GM18507 (cell line): ENCODE measurements at places on chromosomes 5 and 9.

DNA sequence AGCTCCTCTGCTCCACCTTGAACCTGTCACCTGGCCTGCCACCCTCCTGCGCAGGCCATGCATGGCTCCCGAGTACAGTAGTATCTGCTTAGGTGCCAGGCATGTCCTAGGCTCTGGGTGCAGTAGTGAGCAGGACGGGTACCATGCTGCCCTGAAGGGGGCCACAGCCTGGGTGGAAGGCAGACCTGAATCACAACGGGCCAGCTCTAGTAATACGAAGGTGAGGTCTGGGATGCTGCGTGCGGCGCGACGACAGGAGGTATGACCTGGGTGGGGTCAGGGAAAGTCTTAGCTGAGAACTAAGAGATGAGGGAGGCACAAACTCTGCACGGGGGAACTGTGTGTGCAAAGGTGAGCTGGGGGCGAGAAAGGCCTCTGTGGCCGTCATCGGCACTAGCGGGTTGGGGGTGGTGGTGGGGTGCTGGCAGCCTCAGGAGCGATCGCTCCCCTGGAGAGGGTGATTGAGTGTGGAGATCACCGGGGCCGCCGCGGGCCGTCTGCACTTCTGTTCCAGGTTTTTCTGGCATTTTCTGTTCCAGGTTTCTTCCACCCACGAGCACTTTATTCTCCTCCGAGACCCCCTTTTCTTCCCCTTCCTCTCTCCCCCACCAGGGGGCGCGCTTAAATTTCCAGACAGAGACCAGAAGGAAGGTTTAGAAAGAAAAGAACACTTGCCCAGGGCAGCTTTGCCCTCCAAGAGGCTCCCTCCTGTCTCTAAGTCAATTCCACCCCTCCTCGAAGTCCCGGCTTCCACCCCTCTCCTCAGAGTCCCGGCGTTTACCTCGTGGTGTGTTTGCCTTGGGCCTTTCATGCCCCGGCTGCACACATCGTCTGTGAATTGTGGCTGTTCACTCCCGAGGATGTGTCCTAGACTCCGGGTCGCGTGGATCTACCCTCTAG, 15.1 kb downstream of the PDLIM4 start:
- DNase-seq: no peak

- no peak for DNase-seq
Measured at GRCh38 chr5:62886603-62887315, 308.1 kb downstream of the LRRC70 start.

DNA sequence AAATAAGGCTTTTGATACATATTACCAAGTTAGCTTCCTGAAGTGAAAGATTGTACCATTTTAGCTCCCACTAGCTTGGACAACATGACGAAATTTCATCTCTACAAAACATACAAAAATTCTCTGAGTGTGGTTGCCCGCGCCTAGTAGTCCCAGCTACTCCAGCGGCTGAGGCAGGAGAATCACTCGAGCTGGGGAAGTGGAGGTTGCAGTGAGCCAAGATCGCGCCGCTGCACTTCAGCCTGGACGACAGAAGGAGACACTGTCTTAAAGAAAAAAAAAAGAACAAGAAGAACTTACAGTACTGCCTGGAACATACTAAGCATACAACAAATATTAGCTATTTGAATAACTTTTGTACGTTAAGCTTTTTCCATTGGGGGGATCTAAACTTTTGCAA, 29.7 kb upstream of the NRG2 start:
- no peak for DNase-seq

- DNase-seq: no peak
Measured at GRCh38 chr9:130467316-130467715, 22.6 kb downstream of the ASS1 start.

DNA sequence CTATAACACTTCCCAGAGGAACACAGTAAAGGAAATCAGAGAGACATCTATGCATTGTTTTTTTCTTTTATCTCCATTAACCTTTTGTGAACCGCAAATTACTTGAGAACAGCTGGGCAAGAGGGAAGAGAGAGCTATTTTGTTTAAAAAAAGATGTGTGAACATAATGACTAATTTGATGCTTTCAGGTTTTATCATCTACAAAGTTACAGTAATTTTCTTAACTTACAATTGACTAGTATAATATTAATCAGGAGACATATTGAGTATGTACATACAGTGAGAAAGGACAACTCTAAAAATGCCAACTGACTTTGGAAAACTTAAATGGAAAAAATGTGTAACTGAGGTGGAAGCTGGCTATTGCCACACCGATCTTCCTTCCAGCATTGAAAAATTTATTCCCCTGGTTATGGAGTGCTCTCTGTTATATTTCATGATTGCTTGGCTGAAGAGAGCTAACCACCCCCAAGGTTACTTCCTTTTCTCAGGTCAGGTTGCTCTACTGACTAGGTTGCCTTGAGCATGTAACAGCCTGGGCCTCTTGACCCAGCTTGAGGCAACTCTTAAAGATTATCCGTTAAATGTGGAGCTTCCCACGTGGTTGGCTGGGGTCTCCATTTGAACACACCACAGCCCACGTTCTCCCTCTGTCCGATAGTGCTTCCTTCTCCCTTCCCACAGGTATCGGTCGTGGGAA, 62.6 kb upstream of the C6 start:
- DNase-seq: no peak

DNA sequence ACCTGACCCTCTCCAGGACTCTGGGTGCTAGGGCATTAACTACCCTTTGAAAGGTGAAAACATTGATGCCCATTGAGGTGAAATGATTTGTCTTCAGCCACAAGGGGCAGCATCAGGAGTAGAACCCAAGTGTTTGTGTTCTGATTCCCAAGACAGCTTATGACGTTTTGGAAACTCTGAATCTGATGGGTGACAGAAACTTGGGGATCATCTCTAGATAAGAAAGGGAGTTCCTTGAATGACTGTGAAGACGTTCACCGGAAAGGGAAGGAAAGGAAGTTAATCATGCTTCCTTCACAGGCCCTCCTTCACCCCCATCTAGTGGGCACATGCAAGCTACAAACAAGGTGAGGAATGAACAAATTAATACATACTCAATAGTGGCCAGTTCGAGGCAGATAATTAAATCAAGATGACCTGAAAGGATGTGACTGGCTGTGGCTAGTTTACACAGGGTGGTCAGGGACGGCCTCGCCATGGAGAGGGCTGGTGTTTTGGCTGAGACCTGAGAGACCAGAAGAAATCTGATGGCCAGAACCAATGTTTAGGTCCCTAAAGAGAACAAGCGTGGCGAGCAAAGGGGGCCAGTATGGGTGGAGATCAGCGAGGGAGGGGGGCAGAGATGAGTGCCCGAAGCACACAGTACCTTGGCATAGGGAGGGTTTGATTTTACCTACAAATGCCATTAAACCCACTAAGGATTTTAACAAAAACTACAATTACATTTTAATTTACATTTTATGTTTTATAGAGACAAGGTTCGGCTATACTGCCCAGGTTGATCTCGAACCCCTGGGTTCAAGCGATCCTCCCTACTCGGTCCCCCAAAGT, 937 bp upstream of the SLC26A2 start:
- DNase-seq: no peak

DNA sequence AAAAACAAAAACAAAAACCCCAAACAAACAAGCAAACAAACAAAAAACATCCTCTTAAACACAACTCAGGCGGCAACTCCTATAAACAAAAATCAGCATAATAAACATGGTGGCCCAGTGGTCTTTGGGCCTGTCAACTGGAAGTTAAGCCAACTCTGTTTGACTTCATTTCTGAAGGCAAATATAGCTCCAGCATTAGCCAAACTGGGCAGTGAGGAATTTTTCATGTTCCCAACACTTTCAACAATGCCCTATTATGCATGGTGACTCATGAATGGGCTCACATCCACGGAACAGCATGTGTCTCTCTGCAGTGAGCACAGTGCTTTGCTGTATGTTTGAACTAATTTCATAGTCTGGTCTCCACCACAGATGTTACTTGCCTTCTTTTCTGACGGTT, 143.9 kb upstream of the STC2 start:
- DNase-seq: no peak

DNA sequence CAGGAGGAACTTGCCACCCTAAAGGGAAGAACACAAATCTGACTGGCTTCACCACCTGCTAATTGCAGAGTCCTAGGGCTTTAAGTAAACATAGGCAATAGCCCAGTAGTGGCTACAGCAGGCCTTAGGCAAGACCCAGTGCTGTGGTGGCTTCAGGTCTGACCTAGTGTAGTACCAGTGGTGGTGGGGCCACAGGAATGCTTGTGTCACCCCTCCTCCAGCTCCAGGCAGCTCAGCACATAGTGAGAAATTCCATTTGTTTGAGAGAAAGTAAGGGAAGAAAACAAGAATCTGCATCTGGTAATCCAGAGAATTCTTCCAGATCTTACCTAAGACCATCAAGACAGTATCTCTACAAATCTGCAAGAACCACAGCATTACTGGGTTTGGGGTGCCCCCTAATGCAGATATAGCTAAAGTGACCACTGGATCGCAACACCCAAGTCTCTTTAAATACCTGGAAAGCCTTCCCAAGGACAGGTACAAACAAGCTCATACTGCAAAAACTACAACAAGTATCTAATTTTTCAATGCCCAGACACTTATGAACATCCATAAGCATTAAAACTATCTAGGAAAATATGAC, 102.6 kb upstream of the TRPM3 start:
- no peak for DNase-seq
